ENCODE measurements at places on chromosomes 7 and 10.

- DNase-seq = no peak
Observed at GRCh38 chr10:92886334-92886961, 38.1 kb downstream of the EXOC6 start.

DNA sequence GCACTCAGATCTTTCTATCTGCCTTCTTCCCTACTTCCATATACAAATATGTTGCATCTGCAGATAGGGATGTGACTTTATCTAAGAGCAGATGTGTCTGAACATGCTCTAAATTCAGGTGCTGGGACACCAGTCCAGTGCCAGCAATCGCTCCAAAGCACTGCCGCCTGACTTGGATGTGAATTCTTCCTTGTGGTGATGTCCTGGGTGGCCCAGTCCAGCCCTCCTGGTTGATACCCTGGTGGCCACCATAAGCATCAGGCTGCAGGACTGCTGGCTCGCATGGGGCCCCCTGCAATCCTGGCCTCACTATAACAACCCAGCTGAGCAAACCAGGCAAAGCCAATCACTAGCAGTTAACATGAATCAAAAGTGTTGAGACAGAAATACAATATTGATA is 149.2 kb upstream of the PDE1C start:
- DNase-seq = no peak

DNA sequence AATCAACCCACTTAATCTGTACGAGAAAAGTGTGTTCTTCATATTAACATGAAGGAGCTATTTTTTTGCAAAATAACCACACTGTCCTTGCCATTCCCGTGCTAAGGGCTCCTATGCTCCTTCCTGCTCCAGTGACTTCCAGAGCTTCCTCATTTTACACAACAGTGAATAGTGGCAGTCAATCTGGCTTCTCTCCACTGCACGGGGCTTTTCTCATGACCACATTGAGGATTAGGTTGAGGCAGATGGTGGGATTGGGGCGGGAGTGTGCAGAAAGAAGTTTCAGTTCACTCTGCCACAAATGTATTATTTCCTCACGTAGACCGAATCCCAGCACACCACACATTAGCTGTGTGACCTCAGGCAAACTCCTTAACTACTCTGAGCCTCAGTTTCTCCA is 235.1 kb downstream of the ARHGAP12 start:
- no peak for DNase-seq

DNA sequence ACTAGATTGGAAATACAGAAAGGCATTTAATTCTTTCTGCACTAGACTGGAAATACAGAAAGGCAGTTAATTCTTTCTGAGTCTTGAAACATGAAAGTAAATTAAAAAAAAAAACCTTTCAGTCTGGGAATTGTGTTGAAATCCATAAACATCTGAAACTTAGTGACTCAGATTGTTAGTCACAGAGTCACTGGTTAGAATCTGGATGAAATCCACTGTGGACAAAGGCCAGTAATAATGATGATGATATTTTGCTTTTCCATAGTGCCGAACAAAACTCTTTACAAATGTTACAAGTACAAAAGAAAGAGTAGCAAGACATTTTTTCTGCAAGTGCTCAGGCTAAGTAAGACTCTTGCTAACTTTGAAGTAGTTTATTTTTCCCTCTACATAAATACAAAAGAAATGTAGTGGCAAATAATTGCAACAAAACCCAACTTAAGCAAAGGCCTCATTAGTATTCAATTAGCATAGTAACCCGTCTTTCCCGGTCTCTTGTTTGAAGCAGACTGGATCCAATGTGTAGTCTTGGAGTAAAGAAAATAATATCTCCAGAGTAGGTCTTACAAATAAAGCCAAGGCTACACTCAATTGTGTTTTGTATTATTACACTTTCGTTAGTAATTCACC is 5.8 kb upstream of the PRTFDC1 start:
- DNase-seq = no peak

DNA sequence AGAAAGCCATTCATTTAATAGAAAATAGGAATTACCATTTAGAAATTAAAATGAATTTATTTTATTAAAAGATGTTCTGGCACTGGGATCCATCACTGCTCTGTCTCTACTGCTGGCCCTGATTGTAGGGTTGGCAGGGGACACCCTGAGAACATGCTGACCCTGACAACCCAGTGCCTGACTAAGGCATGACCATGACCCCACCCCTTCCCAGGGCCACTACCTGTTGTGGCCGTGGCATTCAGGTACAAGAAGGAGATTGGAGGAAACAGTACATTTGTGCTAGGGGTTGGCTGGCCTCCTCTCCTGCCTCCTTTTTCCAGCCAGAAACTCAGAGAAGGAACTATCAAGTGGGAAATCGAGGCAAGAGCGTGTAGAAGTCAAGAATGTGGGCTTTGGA is 197.0 kb upstream of the ZMIZ1 start:
- no peak for DNase-seq

- no peak for DNase-seq
Observed at GRCh38 chr10:29878492-29878891, 180.9 kb downstream of the JCAD start.

- no peak for DNase-seq
Observed at GRCh38 chr10:6525599-6526165, 54.4 kb downstream of the PRKCQ start.

DNA sequence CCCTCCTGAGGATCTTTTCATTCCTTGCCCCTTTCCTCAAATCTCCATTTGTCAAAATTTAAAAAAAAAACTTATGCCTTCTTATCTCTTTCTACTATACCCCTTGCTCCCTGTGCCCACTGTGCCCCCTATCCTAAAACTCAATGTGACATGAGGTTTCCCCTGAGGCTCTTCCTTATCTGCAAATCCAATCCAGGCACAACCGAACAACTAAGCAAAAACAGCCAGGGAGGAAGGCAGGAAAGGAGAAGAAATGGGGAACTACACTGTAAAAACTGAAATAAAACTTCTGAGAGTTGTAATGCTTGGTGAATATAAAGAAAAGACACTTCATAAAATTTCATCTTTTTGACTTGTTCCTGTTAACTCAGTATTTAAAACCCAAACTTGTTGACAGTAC is 54.2 kb downstream of the CRPPA start:
- no peak for DNase-seq

DNA sequence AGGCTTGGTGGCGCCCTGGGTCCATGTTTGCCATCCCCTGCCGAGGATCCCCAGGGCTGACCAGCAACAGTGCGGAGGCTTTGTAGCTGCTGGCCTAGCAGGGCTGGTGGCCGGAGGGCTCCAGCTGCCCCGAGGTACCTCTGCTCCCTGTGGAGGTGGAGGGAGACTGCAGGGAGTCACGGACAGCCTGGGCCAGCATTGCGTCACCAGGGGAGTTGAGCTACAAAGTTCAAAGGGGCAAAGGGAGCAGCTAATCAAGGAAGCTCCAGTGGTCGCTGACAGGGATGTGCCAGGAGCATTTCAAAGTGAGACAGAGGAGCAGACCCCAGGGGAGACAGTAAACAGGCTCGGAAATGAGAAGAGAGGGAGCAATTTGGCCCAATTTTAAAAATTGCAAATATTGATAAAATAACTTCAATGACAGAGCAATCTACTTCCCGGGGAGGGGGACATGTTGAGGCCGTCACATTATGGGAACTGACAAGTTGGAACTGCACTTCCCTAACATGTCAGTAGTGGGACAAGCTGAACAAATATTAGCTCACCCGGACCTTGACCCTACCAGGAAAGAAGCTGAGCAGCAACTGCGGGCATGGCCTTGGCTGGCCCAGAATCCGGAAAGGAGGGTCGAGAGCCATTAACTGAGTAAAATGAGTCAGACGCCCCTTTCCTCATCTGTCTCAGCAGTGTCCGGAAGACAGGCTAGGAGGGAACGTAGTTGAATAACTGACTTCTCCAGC is 39.4 kb downstream of the BTBD16 start:
- no peak for DNase-seq

- no peak for DNase-seq
Observed at GRCh38 chr10:132346806-132347205, 14.8 kb downstream of the LRRC27 start.

GRCh38 chr7:150363872-150364271 is 4.8 kb upstream of the REPIN1 start:
- no peak for DNase-seq

- DNase-seq = no peak
Observed at GRCh38 chr7:123305840-123306375, 106.1 kb upstream of the SLC13A1 start.

Measured in activated CD8-positive, alpha-beta memory T cell treated with anti-CD3 and anti-CD28 coated beads for 24 hours (primary cell).